GM04504 (cell line): ENCODE measurements at places on chromosomes 1 and 21.

- DNase-seq: no peak
These were observed 2.2 kb downstream of the S100A13 start for GRCh38 chr1:153624965-153625611.

DNA sequence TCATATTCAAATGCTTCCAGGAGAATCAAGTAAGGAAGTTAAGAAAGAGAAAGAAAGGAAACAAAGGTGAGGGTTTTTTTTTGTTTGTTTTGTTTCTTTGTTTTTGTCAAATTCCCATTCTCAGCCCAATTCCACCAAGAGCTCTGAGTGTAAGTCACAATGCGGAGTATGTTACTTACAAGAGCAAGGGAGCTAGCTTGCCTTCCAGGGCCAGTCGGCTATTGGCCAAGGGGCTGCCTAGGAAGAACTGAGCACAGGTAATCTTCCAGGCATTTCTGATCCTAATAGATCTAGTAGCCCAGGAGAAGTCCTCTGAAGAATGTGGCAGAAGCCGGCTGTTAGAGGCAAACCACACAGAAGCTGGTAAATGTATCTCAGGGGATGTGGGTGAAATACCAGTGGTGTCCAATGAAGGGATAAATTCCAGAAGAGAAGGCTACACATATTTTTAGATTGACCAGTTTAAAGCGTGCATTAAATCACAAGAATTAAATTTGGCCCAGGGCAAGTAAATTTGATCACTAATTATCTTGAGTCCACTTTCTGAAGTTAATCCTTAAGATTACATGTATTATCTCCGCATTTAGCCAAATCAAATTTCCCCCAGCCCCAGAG lies 239.6 kb upstream of the ADAMTS5 start:
- DNase-seq: no peak

GRCh38 chr1:25744140-25744581 lies 55.8 kb upstream of the SELENON start:
- DNase-seq: peak; percentile 48

DNA sequence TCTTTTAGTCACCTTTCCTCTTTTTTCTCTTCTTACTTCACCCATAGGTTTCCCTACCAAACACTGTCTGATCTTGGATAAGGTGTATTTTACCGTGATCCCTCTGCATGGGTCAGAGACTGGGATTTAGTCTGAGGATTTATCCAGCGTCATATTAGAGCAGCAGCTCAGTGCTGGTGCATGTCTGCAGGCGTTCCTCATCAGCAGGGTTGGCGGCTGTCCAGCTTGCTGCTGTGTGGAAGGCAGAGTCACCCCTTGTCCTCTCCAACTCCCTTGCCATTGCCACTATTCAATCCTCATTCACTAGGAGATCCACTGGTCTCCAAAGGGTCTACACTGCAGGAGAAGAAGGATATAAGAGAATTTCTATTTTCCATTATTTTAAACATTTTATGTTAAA lies 7.3 kb upstream of the FAM78B start:
- no peak for DNase-seq

DNA sequence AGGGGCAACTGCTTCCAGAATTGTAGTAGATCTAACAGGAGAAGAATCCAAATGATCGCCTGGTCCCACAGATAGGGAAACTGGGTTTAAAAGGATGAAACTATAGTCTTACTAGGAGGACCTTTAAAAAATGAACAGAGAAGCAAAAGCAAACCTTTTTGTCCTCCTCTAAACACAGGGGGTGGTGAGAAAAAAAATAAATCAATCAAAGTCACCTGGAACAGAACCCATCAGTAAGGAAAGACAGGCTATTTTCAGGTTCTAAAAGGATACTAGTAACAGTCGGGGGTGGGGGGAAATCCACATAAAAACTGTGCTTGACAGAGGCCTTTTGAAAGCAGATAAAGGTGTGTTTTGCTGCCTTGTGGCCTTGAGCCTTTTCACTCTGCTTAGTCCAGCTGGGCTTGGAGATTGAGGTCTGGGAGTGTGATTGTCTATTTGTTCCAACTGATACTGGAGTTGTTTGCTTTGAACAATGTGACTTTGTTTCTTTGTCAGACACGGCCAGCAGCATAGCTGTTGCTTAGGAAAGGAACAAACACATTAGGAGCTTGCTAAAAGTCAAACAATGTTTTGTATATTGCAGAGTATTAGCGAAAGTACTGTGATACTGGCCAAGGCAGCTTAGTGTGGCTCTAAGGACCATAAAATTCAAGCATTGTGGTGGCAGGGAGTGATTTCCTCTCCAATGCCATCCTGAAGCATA lies 141.1 kb upstream of the IRF2BP2 start:
- DNase-seq: no peak

- no peak for DNase-seq
These were observed 9.6 kb downstream of the UQCRHL start for GRCh38 chr1:15797614-15798390.

GRCh38 chr1:163305441-163305840 lies 16.3 kb upstream of the NUF2 start:
- DNase-seq: no peak

DNA sequence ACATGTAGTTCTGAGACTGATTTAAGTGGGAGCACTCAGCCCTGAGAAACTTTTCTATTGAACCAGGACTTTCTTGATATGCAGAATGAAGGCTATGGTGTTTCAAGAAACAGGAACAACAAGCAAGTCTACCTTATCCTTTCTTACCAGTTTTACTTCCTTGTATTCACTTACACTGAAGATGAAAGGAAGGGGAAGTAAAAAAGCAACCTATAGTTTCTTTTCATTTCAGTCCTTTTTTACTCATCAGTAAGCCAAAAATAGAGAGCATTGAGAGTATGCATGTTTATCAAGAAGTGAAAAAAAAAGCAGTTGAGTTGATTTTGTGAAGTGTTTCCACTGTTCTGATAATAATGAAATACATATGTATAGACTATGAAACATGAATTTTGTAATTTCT lies 1010.3 kb downstream of the AMY1C start:
- DNase-seq: no peak

- no peak for DNase-seq
These were observed 59.1 kb downstream of the CAPN2 start for GRCh38 chr1:223771469-223771813.

DNA sequence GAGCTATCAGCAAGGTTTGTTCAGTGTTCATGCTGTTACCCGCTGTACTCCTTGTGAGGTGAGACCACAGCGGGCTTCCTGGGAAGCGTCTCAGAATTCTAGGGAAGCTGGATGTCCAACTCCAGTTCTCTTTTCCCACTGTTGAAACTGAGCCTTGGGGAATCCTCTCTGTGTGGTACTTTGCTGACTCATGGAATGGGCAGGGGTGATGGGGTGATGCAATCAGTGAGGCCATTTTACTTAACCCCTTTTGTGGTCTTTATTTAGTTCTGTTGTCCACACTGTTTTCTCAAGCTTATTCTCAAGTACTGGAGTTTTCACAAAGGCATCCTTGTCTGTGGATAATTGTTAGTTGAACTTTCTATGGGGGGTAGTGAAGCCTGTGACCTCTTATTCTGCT lies 42.6 kb downstream of the ACKR1 start:
- no peak for DNase-seq

DNA sequence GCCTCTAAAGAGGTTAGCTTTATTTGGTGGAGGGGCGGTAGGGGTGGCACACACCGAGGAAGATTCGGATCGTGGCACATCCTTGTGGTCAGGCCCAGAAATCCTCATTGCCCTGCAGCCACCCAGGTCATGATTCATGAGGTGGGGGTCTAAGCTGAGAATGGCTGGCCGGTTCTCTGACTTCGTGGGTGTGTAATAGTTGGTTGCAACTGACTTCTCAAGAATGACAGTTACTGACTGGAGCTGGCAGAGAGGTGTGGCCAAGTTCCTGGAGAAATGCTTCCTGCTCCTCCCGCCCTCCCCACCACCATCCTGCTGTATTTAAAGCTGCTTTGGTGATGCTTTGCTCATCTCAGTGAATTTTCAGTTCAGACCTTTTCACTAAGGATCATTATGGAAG lies 198.6 kb downstream of the KIF26B start:
- no peak for DNase-seq
